Muscle of arm (tissue), 14 donors: ENCODE measurements at places on chromosomes 1 and 21. TPM values are rescaled to one million over a fixed set of nuclear protein-coding genes. Genes with fewer than 3 reads are reported as not detected.

AMPD1 gene
- polyA plus RNA-seq, result 165 TPM

ADAM30 gene
- not detected for polyA plus RNA-seq

SRGAP2B gene
- polyA plus RNA-seq, result 38.5 TPM

TCEANC2 gene
- polyA plus RNA-seq, result not detected

AMY2A gene
- not detected for polyA plus RNA-seq

LRRC38 gene
- polyA plus RNA-seq, result 21.5 TPM

RNU1-3 gene
- not detected for polyA plus RNA-seq

TMEM240 gene
- polyA plus RNA-seq, result not detected

GRCh38 chr1:88936760-88937342 lies 45.5 kb upstream of the GTF2B start:
- DNase-seq, result no peak

DNA sequence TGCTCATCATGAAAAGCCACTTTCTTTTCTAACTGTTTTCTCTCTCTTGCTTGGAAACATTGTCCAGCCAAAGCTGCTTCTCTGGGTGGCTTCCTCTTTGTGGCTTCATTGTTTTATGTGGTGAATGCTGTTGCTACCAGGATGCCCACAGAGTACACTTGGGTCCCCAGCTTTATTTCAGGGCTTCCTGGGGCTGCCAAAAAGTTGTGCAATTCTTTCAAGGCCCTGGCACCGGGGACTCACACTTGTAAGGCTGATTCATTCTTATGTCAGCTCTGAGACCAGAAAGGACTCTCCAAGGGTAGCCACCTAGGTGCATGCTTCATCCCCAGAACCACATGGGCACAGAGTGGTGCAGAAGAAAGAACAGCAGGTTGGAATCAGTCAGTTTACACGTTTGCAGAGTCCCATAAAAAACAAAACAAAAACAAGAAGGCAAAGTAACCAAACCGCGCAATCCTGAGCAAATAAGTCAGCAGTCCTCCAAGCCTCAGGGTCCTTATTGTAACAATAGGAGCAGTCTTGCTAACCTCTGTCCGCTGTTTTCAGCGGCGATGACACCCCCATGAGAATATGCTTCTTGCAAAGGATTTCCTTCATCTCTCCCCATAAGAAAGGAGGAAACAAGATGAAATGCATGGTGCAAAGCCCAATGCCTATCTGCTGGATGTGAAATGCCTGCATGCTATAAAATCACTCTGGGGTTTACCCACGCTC lies 89.9 kb upstream of the SSX2IP start:
- DNase-seq, result no peak

DNA sequence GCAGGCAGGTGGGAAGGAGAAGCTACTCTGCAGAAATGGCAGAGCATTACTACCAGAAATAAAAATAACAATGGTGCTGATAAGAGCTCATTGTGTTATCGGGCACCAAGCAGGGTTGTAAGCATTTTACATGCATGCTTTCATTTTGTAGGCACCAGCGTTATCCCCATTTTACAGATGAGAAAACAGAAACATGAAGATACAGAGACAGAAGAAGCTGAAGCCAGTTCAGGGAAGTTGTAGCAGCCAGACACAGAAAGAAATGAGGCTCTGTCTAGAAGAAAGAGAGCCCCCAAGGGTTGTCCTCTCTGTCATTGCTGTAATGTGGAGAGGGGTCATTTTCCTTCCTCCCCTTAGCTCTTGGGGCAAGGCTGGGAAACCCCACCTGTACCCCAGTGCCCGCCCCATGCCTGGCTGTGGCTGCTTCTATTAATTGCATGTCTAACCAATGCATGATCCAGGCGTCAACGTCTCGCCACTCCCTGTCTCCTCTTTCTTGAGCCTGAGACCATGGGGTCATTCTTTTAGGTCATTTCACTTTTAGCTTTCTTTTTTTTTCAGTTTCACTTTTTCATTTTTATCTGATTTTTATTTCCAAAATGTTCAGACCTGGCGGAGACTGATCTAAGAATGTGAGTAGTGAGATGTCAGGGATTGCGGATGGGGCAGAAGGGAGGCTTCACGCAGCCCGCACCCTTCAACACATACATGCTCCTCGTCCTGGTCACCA lies 6.8 kb downstream of the OLIG1 start:
- no peak for DNase-seq

DNA sequence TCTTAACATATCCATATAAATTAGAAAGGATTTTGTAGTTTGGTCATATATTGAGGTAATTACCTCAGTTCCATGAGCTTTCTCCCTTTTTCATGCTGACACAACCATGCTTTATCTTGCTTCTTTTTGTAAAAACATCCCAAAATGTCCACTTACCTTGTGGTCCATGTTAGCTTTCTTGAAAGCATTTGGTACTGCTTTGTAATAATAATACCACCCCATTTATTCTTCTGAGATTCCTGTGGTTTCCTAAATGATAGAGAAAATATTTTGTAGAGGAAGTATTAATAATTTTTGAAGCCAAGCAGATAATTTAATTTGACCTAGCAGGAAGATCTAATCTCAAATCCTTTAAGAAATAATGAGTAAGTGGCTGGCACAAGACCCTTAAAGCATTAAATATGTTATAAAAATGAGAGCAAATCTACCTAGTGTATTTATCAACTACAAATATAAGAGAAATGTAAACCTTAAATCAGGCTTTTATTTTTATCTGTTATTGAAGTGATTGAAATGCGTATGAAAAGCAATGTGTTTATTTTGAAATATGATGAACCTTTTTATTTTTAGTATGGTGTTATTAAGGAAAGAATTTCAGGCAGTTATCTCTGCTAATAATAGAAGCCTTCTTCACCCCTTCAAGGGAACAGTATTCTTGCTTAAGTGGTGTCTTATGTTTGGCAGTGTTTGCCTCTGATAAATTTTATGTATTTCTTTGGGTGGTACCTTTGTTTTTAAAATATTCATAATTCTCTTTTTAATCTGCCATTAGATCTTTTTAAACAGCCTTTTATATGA lies 9.2 kb downstream of the PRKAA2 start:
- DNase-seq, result no peak

GRCh38 chr1:61253059-61253735 lies 170.8 kb downstream of the NFIA start:
- no peak for DNase-seq

DNA sequence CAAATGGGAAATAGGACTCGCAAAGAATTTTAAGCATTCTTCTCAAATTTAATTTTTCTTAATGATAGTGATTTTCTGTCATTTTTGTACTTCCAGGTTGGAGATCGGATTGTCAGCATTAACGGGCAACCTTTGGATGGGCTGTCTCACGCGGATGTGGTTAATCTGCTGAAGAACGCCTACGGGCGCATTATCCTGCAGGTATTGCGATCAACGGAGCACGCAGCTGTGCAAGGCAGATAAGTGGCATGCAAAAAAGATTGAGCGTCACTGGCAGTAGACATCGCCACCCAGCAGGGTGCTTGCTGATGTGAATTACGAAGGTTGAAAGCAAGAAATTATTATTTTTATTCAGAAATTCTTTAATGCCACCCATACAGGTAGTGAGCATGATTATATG lies 65.9 kb upstream of the L1TD1 start:
- DNase-seq, result no peak

GRCh38 chr1:14810595-14811361 lies 212.3 kb downstream of the KAZN start:
- no peak for DNase-seq

GRCh38 chr21:39386194-39386593 lies 37.3 kb upstream of the HMGN1 start:
- no peak for DNase-seq

GRCh38 chr1:181149326-181150125 lies 61.0 kb downstream of the IER5 start:
- DNase-seq, result no peak

DNA sequence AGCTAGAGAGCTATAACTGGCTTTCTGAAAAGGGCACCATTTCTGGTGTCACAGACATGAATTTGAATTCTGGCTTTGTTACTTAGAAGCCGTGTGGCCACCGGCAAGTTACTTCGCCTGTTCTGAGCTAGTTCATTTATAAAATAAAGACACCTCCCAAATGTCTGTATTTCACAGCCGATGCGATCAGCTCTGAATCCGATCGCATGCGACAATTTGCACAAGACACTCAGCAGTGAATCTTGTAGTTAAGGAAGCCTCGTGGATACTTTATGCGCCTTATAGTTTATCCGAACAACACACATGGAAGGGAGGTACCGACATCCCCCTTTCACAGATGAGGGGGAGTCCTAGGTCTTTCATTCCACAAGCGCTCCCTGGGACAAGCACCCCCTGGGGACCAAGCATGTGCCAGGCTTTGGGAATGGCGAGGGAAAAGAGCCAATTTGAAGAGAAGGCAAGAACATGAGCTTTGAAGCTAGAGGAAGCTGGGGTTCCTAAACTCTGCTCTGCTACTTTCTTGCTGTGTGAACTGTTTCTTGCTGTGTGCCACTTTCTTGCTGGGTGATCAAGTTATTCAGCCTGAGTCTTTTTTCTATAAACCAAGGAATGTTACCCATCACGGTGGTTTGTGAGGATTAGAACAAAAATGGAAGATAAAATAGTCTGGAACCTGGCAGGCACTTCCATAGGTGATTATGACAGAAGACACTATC lies 3.9 kb downstream of the ID3 start:
- DNase-seq, result no peak

- DNase-seq, result no peak
Measured at GRCh38 chr1:201983380-201983805, 945 bp downstream of the RNPEP start.

GRCh38 chr1:183023601-183024316 lies 539 bp downstream of the LAMC1 start:
- peak; percentile 52 for DNase-seq

DNA sequence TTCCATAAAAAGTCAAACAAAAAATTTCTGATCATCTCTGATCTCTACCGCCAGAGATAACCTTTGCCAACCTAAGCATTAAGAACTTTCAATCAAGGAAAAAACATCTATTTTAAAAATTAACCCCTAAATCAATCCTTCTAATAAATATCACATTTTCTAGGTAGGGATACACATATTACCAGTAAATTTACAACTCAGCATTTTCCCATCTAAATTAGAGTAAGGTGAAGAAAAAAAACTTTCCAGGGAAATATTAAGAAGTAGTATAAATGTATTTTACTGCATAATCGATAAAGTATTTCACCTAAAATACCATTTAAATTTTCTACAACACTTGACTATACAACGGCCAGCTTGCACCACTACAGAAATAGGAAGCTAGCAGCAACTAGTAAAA lies 1.5 kb downstream of the STX6 start:
- DNase-seq, result no peak

DNA sequence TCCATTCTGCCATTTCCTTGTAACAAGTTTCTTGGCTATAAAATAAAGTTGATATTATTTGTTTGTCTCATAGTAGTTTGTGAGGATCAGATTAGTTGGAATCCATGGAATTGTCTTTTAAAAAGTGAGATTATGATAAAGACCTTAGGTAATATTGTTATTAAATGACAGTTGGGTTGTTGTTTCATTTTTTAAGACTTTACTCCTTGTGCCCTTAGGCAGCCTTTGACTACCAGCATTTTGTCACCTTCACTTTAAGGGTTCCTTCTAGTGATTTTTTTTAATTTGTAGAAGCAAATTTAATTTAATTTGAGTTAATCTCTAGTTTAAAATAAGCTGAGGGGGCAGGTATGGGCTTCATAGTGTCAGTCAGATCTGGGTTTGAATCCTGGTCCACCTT lies 84.6 kb upstream of the ZNF326 start:
- DNase-seq, result no peak

GRCh38 chr1:36590771-36591170 lies 108.1 kb upstream of the CSF3R start:
- no peak for DNase-seq

GRCh38 chr1:231792634-231793033 lies 166.0 kb downstream of the DISC1 start:
- no peak for DNase-seq

DNA sequence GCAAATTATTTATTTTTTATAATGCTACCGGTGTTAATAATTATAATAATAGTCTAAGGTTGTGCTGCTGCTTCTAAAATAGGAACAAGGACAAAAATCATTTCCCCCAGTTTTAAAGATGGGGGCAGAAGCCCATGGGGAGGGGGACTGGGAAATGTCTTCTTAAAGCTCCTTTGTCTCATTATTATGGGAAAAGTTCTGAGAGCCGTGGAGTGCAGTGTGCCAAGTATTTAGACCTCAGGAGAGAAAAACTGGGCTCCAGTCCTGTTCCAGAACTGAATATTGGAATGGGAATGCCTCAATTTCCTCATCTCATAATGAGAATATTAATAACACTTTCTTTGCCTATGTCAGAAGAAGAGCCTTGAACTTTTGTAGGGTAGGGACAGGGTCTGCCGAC lies 40.9 kb upstream of the ATF3 start:
- DNase-seq, result no peak

DNA sequence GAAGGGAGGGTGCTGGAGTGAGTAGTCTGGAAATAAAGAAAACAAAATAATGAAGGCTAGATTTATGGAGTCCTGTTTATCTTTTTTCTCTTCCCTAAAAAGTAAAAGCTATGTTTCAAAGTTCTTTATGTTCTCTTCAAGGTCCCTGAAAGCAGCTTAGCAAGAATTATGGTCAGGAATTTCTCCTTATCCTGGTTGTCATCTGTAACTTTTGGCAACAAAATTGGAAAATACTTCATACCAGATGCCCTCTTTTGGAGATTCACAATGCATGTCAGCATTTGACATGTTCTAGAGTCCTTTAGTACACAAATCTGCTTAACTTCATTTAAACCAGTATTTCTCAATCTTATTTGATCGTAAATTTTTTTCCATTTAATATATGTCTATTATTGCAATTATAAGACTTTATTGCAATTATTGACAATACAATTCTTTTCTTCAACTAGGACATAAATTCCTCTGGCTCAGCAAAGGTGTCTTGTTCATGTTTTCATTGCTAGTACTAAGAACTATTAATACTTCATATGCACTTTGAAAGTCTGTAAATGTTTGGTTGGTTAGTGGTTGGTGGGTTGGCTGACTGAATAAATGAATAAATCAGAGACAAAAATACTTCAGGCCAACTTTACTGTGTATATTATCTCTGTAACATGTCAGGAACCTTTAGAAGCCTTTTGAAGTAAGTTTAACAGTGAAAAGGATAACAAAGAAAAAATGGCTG lies 101.5 kb downstream of the ATP1B1 start:
- DNase-seq, result no peak

- DNase-seq, result no peak
Measured at GRCh38 chr1:110148961-110149360, 1.3 kb upstream of the SLC6A17 start.

DNA sequence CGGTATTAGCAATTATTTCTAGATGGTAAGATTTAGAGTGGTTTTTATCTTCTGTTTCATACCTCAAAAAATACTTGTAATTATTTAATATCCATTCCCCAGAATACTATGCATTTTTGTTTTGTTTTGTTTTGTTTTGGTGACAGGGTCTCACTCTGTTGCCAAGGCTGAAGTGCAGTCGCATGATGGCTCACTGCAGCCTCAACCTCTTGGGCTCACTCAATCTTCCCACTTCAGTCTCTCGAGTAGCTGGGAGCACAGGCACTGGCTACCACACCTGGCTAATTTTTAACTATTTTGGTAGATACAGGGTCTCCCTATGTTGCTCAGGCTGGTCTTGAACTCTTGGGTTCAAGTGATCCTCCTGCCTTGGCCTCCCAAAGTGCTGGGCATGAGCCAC lies 252.7 kb downstream of the AKT3 start:
- DNase-seq, result no peak

GRCh38 chr1:101290119-101290921 lies 53.5 kb downstream of the S1PR1 start:
- DNase-seq, result no peak
